ENCODE measurements at places on chromosomes 2 and 18.

DNA sequence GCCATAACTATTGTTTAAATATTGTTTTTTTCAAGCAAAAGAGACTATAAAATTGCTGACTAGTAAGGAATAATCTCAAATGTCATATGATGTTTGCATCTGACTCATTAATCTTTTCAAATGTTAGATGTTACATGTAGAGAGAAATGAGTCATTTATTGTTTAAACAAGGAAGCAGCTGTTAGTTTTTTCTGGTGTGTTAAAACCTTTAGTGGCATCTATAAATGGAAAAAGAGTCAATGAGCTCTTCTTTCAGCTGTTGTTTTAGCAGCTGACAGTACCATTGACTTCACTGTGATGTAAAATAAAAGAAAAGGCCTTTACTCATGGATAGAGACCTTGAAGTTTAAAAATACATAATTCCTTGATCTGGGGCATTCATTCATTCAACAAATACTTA, 1.8 kb upstream of the KLHL41 start:
- no peak for DNase-seq

DNA sequence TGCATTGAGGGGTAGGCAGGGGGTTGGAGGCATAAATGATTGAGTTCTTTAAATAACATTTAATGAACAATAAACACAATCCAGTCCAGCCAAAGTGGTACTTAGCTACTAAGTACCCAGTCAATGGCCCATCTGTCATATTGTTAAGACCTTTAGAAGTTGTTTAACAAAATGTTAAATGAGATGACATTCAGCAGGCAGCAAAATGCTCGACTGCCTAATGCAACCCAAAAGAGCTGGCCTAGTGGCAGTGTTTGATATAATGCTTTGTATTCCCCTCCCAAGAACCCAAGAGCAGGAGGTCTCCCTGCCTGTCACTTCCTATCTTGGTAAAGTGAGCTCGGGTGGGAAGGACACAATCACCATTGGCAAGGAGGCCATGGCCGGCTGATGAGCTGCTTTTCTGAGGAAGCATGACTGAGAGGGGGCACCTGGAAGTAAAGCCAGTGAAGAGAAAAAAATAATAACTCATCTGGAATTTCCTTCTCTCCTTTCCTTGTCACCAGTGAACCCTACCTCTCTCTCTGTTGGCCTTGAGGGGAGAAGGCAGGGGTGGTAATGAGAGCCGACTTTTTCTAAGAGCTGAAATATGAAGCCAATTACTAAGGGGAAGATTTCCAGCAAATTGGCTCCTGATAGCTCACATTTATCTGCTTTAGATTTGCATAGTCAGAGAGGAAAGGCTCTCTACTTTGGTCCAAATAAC, 140.6 kb downstream of the C1D start:
- DNase-seq, result no peak

GRCh38 chr18:43662657-43663056, 385.4 kb upstream of the SYT4 start:
- no peak for DNase-seq

GRCh38 chr2:24971286-24971535, 544 bp downstream of the DNAJC27 start:
- no peak for DNase-seq

GRCh38 chr2:73939419-73939818, 12.7 kb downstream of the DGUOK start:
- DNase-seq, result no peak

DNA sequence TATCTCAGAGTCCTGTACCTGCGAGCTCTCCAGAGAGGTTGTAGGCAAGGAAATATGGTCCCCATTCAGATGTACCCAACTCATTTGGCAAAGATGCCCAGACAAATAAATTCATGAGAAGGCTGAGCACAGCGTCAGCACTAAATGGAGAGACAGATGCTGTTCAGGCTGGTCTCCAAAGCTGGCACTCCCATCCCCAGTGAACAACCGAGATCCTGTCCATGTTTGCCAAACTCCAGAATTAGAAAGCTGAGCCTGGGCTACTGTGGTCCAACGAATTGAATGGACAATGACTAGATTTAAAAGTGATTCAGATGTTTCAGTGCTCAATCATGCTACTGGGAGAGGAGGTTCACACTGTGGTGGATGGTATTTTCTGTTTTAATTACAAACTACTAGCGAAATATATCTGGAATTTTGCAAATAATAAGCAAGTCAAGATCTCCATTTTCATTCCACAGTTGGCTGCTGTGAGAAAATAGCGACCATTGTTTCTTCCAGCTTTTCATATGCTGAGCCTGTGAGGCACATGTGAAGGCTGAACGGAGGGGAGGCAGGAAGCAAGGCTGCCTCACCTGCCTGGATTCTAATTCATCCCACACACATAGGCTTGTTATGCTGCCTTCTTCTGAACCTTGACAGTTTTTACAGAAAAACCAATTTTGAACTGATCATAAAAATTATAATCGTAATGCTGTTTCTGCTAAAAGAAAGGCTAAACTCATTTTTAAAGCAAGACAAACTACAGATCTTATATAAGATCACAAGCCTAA, 22.6 kb upstream of the DAPL1 start:
- no peak for DNase-seq

- DNase-seq, result no peak
Measured at GRCh38 chr2:182854375-182855105, 11.9 kb downstream of the FRZB start.

GRCh38 chr2:85648619-85649018, 19.4 kb downstream of the SFTPB start:
- DNase-seq, result no peak

- DNase-seq, result no peak
Measured at GRCh38 chr2:45919711-45920111, 268.2 kb downstream of the PRKCE start.

GRCh38 chr18:29250259-29250658, 1073.3 kb upstream of the CDH2 start:
- no peak for DNase-seq

DNA sequence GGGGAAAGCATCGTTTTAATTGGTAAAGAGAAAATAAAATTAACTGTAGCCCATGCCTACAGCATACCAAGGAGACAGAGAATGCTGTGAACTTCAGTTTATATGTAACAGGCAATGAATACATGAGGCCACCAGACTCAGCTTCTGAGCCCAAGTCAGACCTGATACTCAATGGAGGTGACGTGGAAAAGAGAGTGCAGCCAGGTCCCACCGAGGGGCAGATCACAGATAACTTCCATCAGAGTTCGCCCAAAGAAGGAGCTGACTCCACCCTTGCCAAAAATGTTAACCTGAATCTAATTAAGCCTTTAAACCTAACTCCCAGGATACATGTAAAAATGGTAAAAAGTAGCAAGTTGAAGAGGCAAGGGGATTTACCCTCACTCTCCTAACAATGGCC, 52.2 kb upstream of the PROKR1 start:
- no peak for DNase-seq

- no peak for DNase-seq
Measured at GRCh38 chr2:17851731-17852585, 26.5 kb upstream of the KCNS3 start.

GRCh38 chr2:179898873-179899272, 37.5 kb upstream of the ZNF385B start:
- no peak for DNase-seq

DNA sequence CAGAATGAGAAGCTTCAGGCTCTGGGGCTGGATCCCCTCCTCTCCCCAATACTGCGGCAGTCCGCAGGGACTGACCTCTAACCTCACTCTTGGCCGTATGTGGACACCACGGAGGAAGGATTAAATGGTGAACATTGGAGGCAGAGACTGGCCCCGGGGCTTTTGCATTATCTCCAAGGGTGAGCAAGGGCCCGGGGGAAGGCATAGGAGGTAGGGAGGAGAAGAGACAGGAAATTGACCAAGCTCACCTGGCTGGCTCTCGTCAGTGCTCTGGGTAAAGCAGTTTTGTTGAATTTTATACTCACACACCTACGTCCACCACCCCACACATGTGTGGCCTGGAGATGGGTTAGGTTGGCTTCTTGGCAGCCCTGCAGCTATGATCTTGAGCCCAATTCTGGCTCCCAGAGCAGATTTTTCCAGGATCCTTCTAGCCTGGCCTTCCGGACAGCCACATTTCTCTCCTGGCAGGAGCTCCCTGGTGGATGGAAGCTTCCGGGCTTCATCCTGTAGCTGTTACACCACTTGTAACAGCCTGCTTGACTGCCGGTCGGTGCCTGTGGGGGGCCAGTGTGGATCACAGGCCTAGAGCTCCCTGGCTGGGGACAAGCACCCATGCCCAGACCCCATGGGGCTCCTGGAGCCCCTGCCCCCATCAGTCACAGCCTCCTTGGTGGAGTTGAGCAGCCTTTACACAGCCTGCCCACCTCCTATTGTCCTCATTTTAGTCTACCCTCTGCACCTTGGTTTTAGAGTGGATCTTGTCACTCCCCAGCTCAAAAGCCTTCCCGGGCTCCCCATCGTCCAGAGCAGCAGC, 7.6 kb downstream of the ITM2C start:
- DNase-seq, result no peak

DNA sequence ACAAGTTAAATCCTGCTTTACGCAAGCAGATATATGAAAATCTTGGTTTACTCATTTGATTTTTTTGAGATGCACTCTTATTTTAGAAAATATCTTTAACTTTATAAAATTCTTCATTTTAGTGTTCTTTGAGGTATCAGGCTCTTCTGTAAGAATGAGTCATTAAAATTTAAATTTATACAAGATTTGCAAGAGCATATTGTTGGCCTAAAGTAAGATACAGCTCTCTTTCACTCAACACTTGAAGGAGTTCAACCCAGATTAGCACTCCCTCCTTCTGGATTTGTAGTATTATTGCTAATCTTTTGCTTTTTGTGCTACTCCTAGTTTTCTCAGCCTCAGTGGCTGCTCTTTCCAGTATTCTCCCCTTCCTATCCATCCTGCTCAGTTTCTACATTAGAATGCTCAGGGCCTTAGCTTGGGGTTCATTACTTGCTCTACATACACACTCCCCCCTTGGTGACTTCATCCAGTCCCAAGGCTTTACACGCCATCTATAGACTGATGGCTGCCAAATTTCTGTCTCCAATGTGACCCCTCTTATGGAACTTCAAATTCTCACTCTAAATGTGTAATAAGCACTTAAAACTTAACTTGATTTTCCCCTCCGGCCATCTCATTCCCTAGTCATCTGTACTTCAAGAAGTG, 425.3 kb upstream of the FANCL start:
- no peak for DNase-seq

DNA sequence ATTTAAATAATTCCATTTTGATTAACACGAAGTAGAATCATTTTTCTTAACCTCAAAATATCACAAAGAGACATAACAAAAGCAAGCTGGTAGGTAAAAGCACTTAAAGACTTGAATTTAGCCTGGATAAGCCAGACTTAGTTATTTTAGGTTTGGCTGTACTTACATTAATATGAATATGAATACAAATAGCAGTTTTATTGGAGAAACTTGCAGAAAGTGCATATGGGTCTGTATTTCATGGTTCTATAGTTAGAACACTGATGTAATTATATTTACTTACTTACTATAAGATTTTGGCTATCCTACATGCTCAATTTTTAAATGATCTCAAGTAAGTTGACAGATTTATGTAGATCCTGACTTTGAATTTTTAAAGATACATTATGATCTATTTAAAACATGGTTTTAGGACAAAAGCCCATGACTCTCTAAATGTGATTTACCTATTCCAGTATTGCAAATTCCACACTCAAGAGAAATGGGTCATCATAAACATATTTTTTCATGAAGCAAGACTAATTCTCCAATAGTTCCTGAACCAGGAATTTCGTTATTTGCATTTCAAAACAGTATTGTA, 1575.4 kb upstream of the NXPH2 start:
- no peak for DNase-seq

- no peak for DNase-seq
Measured at GRCh38 chr2:32937602-32938448, 8.9 kb upstream of the LTBP1 start.

GRCh38 chr2:191012845-191013681, 908 bp downstream of the STAT1 start:
- no peak for DNase-seq

GRCh38 chr2:167942366-167943081, 304.9 kb downstream of the STK39 start:
- no peak for DNase-seq

DNA sequence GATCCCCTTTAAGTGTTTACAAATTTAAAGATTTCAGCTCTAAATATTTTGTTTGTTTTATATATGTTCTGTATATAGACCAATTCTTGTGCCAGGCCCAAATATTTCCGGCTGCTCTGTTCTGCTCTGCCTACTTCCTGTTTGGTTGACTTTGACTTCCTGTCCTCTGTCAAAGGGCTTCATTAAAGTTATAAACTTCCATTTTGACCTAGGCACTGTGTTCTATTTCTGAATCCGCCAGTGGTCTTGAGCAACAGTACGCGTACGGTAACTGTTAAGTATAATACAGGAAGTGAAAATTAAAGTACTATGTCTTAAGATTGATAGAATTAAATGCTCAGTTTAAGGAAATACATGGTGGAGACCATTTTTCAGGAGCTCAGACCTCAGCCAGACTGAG, 13.5 kb upstream of the REL start:
- no peak for DNase-seq

GRCh38 chr2:106863387-106863786, 22.6 kb downstream of the ST6GAL2 start:
- no peak for DNase-seq

- DNase-seq, result no peak
Measured at GRCh38 chr2:19682493-19682892, 219.3 kb downstream of the TTC32 start.

GRCh38 chr2:187215532-187216240, 232.4 kb downstream of the CALCRL start:
- DNase-seq, result no peak

DNA sequence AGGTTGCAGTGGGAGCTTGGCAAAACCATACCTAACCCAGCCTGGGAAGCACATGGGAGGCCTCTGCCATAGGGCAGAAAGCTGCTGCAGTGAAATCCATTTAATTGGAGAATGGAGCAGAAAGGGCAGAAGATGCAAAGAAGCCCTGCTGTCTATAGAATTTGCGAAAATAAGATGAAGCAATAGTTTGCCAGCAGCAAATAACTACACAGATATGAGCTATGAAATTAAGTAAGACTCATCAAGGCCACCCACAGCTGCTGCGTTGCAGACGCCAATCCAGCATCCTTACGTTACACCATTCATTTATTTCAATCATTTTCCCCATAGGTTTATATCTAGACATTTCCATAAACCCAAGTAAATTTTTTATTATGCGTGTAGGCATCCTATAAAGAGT, 21.1 kb downstream of the ATP8B1 start:
- DNase-seq, result no peak

Measured in activated T-helper 1 cell treated with Interleukin-2 at 50 U/mL for 16 hours (primary cell).